ENCODE measurements at places on chromosomes 7 and 10.

DNA sequence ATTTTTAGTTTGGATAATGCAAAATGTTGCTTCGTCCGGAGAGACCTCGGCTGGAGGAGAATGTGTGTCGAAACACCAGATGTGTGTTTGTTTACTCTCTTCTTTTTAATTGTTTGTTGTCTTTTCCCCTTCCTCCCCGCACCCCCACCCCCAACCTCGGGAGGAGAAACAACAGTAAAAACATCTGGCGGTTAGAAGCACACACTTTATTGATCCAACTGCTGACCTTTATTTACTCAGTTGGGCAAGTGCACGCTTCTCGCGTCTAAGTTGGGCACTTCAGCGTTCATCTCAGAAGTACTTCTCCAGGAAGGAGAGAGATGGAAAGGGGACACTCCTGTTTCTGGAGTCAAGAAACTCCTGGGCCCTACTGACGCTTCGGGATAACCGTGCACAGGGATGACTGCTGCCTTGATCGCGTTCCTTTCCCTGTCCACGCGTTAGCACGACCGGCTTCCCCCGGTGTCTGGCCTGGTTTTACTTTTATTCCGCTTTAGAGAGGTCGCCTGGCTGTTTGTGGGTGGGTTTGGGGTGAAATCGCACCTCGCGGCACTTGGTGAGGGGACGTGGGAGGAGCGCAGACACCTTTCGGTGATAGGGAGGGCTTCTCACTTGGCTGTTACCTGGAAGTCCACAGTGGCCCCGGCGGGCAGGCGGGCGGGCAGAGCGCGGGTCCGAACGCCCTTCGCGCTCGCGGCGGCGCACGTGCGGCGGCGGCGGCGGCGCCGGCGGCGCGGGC is 168.3 kb upstream of the PPP1R3A start:
- DNase-seq, result no peak

DNA sequence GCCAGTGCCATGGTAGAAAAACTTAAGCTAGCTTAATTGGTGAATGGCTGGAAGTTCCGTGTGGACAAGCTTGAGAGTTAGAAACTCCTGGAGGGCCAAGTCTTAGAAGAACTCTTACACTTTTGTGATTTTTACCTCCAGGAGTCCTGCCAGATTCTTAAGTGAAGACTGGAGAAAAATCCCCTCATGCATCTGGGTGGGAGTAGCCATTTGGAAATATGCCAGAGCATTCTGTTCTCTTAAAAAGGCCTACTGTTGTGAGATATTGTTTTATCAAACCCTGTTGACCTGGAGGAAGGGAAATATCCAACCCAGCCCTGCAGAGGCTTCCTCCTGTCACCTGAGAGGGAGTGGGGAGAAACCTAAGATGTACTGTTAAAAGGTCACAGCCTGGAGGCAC is 17.6 kb upstream of the MCM10 start:
- DNase-seq, result no peak

DNA sequence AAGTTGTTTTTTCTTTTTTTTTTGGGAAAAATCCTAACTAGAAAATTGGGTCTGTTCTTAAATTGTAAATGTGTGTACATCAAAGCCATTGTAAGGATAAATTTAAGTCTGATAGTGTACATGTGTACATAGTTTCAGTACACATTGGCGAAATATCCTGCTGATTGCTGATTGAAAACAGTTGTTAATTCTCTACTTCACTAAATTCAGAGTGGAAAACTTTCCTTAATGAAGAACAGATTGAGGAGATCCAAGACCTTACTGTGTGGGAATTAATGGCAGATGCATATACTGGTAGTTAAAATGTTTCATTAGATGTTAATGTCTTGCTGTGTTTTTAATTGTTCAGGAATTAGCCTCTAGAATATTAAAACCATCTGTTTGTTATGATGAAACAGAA is 506.0 kb downstream of the AUTS2 start:
- no peak for DNase-seq

DNA sequence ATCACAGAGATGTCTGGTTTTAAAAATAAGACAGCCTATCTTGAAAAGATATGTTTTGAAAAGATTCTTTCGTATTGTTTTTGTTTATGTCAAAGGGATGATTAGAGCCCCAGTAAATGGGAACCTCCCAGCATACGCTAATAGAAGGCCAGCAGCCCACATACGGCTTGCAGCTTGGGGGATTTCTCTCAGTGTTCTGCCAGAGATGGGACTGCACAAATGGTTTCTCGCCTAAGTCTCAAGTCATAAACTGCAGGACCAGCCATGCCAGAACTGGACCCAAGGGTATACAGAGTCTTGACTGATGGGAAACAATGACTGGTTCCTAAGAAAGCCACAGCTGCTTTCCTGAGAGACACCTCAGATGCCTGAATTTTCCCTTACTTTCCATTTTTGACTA is 306.9 kb upstream of the DGKB start:
- no peak for DNase-seq

DNA sequence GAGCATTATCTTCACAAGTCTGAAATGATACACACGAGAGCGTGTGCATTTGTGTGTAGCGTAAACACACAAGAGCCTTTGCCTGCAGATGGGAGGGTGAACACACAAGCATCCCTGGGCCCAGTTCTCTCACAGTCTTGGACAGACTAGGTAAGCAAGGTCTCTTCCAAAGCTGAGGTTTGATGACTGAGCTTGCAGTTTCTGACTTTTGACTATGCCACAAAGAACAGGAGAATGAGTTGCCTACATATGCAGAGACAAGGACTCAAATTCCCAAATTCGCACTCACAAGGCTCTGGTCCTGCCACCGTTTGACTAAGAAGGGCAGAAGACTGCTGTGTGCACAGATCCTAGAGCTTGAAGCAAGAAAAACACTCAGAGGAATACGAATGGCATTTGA is 55.8 kb downstream of the FAM53B start:
- no peak for DNase-seq

DNA sequence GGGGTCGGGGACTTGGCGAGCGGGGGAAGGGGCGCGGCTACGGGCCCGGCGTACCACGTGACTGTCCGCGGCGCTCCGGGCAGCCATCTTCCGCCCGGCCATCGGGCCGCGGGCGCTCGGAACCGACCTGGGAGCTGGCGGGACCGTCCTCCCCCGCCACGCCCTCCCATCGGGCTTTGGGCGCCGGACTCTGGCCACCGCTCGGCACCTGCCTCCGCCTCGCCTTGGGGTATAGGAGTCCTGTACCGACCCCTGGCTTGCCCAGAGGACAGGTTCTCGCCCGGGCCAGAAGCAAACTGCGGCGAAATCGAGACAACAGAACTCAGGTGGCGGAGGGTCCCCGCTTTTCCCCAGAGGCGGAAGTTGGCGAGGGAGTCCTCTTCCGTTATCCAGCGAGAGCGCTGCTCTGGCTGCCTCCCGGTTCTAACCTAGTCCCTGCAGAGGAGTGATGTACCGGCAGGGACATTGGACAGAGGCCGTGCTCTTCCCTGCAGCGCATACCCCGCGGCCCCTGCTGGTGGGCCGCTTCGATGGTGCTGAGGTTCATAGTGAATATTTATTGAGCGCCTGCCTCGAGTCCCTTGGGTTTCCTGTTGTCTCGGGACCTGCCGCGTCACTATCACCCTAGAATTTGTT is 1.2 kb upstream of the SGMS1 start:
- peak; percentile 52 for DNase-seq

DNA sequence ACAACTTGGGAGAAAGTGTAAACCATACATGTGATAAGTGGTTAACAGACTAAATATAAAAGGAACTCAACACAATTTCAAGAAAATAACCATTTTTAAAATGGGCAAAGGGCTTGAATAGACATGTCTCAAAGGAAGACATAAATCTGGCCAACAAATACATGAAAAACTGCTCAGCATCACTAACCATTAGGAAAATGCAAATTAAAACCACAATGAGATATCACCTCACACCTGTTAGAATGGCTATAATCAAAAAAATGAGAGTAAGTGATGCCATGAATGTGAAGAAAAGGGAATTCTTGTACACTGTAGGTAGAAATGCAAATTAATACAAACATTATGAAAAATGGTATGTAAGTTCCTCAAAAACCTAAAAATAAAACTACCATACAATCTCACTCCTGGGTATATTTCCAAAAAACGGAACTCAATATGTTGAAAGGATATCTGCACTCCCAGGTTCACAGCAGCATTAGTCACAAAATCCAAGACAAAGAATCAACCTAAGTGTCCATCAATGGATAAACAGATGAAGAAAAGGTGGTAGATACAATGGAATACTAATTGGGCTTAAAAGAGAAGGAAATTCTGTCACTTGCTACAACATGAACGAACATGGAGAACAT is 5.6 kb downstream of the SNX13 start:
- DNase-seq, result no peak

DNA sequence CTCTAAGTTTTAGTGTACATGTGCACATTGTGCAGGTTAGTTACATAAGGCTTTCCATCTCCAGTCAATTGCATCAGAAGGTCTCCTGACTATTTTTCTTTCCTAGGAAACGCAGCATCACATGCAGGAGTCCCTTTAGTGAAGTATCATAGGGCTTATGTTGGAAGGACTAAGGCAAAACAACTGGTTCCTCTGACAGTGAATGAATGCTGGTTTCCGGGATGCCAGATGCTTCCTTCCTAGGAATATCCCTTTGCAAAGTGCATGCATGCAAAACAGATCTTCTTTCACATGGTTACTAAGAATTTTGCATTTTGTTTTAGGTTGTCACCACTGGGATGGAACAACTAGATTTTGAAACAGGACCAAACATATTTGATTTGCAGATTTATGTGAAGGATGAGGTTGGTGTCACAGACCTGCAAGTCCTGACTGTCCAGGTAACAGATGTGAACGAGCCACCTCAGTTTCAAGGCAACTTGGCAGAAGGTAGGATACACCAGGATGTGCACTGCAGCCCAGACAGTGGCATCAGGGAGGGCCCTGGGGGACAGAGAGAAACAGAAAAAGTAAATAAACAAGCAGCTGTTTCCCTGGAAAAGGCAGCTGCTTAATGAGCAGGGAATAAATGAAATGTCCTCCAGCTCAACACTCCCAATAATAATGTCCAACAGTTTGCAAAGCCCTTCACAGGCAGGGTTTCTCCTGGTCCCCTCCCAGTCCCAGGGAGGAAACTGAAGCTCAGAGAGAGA is 17.8 kb downstream of the CDHR3 start:
- no peak for DNase-seq

DNA sequence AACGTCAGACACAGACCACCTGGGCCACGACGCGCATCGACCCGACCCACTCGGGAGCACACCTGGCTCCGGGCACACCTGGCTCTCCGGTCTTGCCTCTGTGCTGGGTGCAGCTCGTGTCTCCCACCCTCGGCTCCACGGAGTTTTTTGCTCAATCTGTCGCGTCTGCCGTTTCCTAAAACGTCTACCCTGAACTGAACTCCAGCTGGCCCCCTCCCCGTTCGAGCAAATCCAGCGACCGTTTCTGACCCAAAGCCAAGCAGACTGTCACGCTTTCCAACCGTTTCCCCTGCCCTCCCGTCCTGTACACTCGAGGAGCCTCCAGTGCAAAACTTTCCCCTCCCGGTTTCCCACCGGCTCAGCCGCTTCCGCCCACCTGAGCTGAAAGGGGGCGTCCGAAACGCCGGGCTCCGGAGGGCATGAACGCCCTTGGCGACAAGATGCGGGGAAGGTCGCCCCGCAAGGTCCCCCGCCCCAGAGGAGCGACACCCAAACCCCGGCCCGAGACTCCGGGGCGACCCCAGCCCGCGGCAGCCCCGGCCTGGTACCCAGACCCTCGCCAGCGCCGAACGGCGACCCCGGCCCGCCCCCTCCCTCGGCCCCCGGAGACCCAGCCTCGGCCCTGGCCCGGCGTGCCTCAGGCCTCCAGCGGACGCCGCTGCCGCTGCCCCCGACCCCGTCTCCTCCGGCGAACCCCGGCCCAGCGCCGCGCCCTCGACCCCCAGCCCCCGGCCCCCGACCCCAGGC is 557 bp downstream of the CYTH3 start:
- DNase-seq, result no peak

DNA sequence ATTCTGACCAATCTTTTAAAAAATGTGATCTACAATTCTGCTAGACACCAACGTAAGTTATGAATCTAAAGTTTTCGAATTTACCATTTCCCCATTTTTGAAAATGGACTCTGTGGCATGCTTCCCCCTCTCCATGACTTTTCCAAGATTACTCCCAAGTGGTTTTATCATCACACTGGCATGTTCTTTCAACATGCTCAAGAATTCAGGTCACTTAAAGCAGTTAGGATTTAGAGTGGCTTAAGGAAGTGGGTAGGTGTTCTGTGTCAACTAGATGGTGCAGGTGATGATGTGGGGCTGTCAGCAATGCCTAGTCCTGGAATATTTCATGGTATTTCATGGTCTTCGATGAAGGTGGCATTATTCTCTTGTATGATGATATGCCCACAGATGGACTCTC is 164.0 kb upstream of the ASAH2 start:
- no peak for DNase-seq

DNA sequence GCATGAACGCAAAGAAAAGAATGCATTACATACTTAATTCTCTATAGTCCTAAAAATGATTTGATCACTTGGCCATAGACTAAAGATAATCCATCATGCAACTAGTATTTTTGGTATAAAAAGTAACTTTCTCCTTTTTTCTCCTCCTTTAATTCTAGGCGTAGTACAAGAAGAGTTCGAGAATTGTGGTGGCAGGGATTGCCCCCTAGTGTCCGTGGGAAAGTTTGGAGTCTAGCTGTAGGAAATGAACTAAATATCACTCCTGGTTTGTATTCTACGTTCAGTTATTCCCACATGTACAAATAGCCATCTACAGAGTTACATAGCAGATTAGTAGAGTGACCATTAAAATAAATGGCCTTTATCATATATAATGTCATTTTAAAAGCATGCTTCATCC is 45.5 kb upstream of the HELLS start:
- DNase-seq, result no peak

GRCh38 chr7:22488643-22489462 is 11.1 kb downstream of the STEAP1B start:
- peak; percentile 35 for DNase-seq

- no peak for DNase-seq
Measured at GRCh38 chr10:133445751-133446708, 7.7 kb upstream of the SCART1 start.

DNA sequence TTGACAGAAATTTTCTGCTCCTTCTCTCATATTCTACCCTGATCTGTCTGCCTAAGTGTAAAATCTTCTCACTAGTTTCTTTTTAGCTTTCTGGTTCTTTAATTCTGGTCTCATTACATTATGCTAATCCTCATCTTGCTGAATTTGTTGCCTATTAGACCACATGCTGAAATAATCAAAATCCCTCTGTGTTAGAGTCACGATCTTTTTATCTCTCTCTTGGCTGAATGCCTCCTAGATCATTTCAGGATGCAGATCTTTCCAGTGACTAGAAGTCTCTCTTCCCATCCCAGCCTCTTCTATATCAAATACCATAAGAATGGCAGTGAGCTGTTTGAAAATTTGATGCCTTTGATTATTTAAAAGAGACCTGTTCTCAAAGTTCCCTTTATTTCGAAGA is 661.9 kb downstream of the SORCS1 start:
- no peak for DNase-seq

- no peak for DNase-seq
Measured at GRCh38 chr7:7702826-7703225, 15.6 kb downstream of the RPA3 start.

GRCh38 chr10:132200344-132201110 is 13.8 kb downstream of the DPYSL4 start:
- DNase-seq, result no peak

- DNase-seq, result no peak
Measured at GRCh38 chr7:101941481-101942383, 124.3 kb downstream of the CUX1 start.

GRCh38 chr7:131637859-131638258 is 81.4 kb upstream of the PODXL start:
- DNase-seq, result no peak
